Uterus (tissue), 4 donors: ENCODE measurements at places on chromosomes 12 and 14.
A peak's percentile ranks its signal among the peaks of the same experiment; 100 is the strongest.

DNA sequence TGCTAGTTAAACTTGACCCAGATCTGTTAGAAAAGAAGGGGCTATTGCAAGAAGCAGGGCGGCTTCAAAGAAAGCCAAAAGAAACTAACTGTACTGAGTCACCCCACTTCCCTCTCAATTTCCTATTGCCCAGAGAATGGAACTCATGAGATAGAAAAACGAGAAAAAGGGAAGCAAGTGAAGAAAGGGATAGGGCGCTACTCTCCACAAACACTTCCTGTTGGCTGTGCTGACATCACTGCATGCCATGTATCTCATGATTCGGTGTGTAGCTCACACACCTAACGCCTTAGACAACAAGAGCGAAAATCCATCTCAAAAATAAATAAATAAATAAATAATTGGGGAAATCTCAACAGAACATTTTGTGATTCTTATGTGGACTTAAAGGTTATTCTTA is 13.0 kb upstream of the P2RX4 start:
- no peaks in the 10 kb centered on the region for H3K36me3 ChIP-seq
- H3K4me1 ChIP-seq, result no peaks in the 10 kb centered on the region
- no peak for DNase-seq
- H3K4me3 ChIP-seq, result no peak overlapping the region
- H3K27me3 ChIP-seq, result no peaks in the 10 kb centered on the region
- H3K27ac ChIP-seq, result no peak overlapping the region

DNA sequence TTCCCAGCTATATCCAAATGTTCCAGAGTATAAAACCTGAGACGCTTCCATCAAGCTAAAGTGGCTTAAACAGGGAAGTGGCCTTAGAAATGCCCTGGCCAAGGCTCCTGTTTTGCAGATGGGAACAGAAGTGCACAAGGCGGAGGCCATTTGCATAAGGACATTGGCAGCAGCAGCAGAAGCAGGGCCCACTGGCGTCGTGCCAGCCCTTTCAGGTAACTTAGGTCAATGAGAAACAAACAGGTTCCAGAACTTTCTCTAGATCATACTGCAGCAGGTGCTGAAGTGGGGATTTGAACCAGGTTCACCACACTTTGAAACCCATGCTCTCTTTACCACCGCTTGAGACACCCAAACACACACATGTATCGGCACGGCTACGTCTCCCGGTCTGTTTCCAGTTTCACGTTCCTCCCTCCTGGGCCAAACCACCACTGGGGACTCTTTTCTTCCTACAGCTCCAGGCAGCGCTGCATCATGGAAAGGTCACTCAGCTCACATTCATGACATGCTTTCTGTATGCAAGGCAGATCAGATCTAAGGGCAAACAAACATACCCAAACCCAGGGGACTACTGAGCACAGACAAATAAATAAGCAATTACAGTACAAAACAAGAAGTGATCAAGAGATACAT is 46.0 kb upstream of the PLEKHG6 start:
- H3K4me1 ChIP-seq, result no peaks in the 10 kb centered on the region
- no peak overlapping the region for H3K27ac ChIP-seq

DNA sequence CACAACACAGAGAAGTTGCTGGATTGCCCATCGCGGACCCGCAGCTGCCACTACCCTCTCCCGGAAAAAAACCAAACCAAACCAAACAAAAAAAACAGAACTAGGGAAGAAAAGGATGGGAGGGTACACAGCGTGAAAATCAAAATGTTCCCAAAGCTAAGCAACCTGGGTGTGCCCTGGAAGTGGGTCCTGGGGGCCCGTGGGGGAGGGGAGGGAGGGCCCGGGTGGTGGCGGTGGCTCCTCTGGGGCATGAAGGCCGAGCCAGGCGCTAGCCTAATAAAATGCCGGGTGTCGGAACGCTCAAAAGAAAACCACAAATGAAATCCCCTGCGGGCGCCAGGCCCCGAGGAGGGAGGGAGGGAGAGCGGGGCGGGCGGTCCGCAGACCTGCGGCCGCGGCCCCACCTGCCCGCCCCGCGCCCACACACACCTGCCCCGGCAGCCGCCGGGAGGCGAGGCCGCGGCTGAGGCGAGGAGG is 787 bp downstream of the HECTD4 start:
- peak overlapping the region; percentile 71 for H3K27ac ChIP-seq
- H3K4me1 ChIP-seq, result peaks cover 15% of the 10 kb centered on the region
- H3K27me3 ChIP-seq, result no peaks in the 10 kb centered on the region
- peak; percentile 23 for DNase-seq
- peak overlapping the region; percentile 89 for H3K4me3 ChIP-seq

GRCh38 chr12:84186433-84186832 is 726.2 kb downstream of the SLC6A15 start:
- H3K27me3 ChIP-seq, result no peaks in the 10 kb centered on the region
- no peak for DNase-seq
- H3K27ac ChIP-seq, result no peak overlapping the region
- no peaks in the 10 kb centered on the region for H3K4me1 ChIP-seq
- no peaks in the 10 kb centered on the region for H3K36me3 ChIP-seq

GRCh38 chr12:93785249-93786010 is 108.3 kb downstream of the CRADD start:
- peak overlapping the region; percentile 75 for H3K27ac ChIP-seq
- no peaks in the 10 kb centered on the region for H3K27me3 ChIP-seq

- no peaks in the 10 kb centered on the region for H3K36me3 ChIP-seq
- no peak for DNase-seq
- H3K4me1 ChIP-seq, result no peaks in the 10 kb centered on the region
- H3K27me3 ChIP-seq, result no peaks in the 10 kb centered on the region
- no peak overlapping the region for H3K27ac ChIP-seq
- H3K4me3 ChIP-seq, result no peak overlapping the region
Measured at GRCh38 chr12:132244724-132245295, 84.6 kb downstream of the GALNT9 start.

- H3K4me3 ChIP-seq, result no peak overlapping the region
- no peak overlapping the region for H3K27ac ChIP-seq
- DNase-seq, result no peak
- H3K27me3 ChIP-seq, result no peaks in the 10 kb centered on the region
Measured at GRCh38 chr14:66998013-66998412, 191.2 kb upstream of the GARIN2 start.

DNA sequence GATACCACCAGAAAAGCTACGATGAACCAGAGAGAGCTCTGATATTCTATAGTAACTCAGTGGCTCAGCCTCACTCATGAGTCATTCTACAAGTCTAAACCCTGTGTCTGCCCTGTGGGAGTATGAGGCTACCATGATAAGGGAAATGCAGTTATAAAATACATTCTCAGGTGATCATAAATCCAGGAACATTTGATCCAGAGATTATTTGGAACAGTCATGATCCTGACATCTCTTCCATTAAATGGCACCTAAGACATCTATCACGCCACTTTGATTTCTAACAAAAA is 202.6 kb upstream of the RASSF8 start:
- H3K27ac ChIP-seq, result no peak overlapping the region
- H3K4me1 ChIP-seq, result no peaks in the 10 kb centered on the region
- no peaks in the 10 kb centered on the region for H3K36me3 ChIP-seq
- DNase-seq, result no peak
- no peak overlapping the region for H3K4me3 ChIP-seq
- H3K27me3 ChIP-seq, result no peaks in the 10 kb centered on the region

GRCh38 chr14:90505531-90505930 is 108.7 kb downstream of the CALM1 start:
- no peaks in the 10 kb centered on the region for H3K4me1 ChIP-seq
- H3K27ac ChIP-seq, result no peak overlapping the region
- H3K27me3 ChIP-seq, result no peaks in the 10 kb centered on the region
- H3K36me3 ChIP-seq, result no peaks in the 10 kb centered on the region
- H3K4me3 ChIP-seq, result no peak overlapping the region

DNA sequence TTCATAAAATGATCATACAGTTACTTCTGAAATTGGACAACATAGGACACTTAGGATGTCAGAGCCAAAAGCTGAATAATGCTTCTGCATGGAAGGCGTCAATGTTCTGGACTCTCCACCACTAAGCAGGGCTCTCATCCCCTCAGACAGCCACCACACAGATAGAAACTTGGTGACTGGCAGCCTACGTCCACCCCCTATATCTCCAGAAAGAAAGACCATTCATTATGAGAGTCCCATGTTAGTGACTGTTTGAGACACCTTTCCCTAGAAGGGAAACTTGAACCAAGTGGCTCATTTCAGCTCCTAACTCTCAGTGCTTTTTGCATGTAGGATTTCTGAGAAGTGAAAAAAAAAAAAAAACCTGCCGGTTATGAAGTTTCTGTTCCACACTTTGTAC is 251.0 kb upstream of the FKBP4 start:
- no peaks in the 10 kb centered on the region for H3K27me3 ChIP-seq
- no peaks in the 10 kb centered on the region for H3K4me1 ChIP-seq
- H3K27ac ChIP-seq, result no peak overlapping the region
- no peak overlapping the region for H3K4me3 ChIP-seq
- H3K36me3 ChIP-seq, result no peaks in the 10 kb centered on the region
- no peak for DNase-seq

DNA sequence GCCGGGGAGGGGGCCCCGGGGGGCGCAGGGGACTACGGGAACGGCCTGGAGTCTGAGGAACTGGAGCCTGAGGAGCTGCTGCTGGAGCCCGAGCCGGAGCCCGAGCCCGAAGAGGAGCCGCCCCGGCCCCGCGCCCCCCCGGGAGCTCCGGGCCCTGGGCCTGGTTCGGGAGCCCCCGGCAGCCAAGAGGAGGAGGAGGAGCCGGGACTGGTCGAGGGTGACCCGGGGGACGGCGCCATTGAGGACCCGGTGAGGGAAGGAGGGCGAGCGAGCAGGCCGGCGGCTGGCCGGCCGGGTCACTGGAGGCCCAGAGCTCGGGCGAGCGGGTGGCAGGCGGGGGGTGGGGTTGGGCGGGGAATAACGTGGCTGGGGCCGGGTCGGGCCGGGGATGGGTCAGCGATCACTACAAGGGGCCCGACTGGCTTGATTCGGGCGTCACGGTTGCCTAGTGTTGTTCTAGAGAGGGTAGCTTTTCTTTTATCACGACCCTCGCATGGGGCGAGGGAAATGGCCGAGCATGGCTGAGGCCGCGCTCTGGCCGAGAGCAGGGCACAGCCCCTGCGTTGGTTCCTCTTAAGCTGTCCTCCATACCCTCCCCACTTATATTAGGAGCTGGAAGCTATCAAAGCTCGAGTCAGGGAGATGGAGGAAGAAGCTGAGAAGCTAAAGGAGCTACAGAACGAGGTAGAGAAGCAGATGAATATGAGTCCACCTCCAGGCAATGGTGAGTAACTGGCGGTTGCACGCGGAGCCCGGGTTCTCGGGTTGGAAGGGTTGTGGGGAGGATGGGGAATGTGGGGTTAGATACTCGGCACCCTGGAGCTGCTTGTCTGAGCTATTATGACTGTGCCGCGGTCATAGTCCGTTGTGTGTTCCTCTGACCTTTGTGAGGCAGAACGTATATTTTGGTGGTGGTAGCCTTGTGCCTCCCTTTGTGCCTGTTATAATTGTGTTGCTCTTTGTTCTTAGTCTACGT is 603 bp downstream of the PABPN1 start:
- peaks cover 6% of the 10 kb centered on the region for H3K4me1 ChIP-seq
- peak; percentile 44 for DNase-seq
- H3K36me3 ChIP-seq, result no peaks in the 10 kb centered on the region
- peak overlapping the region; percentile 88 for H3K4me3 ChIP-seq
- H3K27me3 ChIP-seq, result no peaks in the 10 kb centered on the region
- peak overlapping the region; percentile 97 for H3K27ac ChIP-seq

DNA sequence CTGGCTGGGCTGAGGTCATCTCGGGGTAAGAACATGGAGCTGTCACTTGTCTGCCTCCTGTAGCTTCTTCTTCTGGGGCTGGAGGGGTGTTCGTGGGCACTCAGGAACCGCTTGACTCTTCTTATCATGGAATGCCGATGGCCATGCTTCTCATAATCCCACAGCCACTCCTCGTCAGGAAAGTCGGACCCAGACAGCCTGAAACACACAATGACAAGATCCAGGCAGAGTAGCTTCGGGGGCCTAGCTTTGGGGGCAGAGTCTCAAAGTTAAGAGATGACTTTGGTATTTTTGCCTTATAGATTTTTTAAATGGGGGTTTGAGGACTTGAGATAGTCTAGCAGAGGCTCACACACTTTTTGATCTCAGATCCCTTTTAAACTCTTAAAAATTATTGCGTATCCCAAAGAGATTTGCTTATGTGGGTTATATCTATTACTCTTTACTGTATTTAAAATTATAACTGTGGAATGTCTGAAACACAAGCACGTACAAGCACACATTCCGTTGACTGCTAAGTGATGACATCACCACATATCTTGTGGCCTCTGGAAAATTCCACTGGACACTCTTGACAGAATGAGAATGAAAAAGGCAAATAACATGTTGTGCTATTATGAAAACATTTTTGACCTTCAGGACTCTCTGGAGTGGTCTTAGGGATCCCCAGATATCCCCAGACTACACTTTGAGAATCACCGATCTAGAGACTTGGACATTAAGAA is 43.3 kb downstream of the BEST3 start:
- no peaks in the 10 kb centered on the region for H3K27me3 ChIP-seq
- H3K36me3 ChIP-seq, result no peaks in the 10 kb centered on the region
- no peaks in the 10 kb centered on the region for H3K4me1 ChIP-seq
- no peak for DNase-seq
- no peak overlapping the region for H3K4me3 ChIP-seq

GRCh38 chr12:7145671-7146070 is 15.5 kb downstream of the CLSTN3 start:
- no peaks in the 10 kb centered on the region for H3K27me3 ChIP-seq
- DNase-seq, result no peak
- H3K36me3 ChIP-seq, result no peaks in the 10 kb centered on the region
- no peak overlapping the region for H3K27ac ChIP-seq
- H3K4me1 ChIP-seq, result no peaks in the 10 kb centered on the region
- no peak overlapping the region for H3K4me3 ChIP-seq

- no peak overlapping the region for H3K4me3 ChIP-seq
Measured at GRCh38 chr12:96711364-96711763, 195.7 kb upstream of the NEDD1 start.

DNA sequence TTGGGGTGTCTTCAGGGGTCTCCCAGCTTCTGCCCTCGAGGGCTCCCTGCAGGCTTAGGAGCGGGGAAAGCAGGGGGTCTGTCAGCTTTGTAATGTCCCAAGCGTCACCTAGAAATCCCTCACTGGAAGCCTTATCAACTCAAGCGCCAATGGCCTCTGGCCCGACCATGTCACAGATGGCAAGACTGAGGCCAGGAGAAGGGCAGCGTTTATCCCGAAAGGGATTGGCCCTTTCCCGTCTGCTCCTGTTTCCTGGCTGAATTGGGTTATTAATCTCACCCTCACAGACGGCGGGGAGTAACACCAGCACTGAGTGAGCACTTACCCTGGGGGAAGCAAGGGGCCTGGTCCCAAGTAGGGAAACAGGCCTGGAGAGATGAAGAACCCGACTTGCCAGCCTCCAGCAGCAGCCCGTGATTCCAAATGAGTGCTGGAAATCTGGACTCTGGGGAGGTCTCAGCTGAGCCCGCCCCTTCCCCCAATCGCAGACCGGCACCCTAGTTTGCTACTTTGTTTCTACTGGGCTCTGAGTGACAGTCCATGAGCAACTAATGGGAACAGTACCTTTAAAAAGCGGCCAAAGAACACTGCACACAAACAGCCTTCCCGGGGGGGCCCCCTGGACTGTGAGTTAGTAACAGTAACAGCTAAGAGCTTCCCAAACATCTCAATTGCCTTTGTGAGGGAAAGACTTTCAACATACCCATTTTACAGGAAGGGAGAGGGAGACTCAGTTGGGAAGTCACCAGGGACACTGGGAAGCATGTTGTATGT is 2.1 kb upstream of the NCOR2 start:
- no peak overlapping the region for H3K4me3 ChIP-seq
- no peaks in the 10 kb centered on the region for H3K36me3 ChIP-seq
- no peak for DNase-seq
- peak overlapping the region; percentile 92 for H3K27ac ChIP-seq
- no peaks in the 10 kb centered on the region for H3K27me3 ChIP-seq
